ENCODE measurements at places on chromosomes 6 and 20.

DNA sequence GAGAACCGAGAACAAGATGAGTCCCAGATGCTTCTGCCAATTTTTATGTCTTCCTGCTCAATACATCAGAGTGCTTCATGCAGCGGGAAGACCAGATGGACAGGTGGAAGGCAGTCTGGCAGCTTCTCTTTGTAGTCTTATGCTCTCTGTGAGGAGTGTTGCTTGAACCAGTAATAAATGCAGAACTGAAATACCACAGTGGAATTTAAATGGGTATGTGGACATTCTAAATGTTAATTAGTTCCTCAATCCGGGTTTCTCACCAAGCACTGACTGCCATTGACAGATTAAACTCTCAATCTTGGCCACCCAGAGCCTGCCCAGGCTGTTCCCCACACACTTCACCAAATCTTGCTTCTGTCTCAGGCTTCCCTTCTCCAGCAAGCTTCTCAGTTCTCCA lies 695.5 kb upstream of the CHD6 start:
- no peak for DNase-seq

DNA sequence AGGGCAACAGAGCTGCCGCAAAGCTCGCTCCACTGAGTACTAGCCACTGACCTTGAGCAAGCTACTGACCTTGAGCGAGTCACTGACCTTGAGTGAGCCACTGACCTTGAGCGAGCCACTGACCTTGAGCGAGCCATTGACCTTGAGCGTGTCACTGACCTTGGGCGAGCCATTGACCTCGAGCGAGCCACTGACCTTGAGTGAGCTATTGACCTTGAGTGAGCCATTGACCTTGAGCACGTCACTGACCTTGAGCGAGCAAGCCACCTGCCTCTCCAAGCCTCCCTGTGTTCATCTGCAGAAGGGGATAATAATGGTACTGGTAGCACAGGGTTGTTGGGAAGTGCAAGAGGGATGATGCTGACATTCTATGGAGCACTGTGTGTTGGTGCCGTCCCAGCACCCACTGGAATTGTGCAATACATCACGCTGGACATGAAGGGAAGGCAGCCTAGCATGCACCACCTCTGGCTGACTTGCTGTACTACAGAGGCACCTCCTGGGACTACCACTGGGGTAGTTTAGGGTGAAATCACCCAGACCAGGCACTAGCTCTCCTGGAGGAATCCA lies 60.2 kb downstream of the CTCFL start:
- no peak for DNase-seq

- DNase-seq, result no peak
Measured at GRCh38 chr20:33839591-33839990, 28.4 kb downstream of the CHMP4B start.

GRCh38 chr20:40809361-40809760 lies 120.3 kb upstream of the MAFB start:
- no peak for DNase-seq

- DNase-seq, result no peak
Measured at GRCh38 chr20:44594730-44595129, 12.4 kb downstream of the PKIG start.

Measured in eye (tissue), 1 donor.